ENCODE measurements at places on chromosomes 12 and 14.

- DNase-seq, result no peak
- no peak overlapping the region for H3K27ac ChIP-seq
- H3K4me3 ChIP-seq, result no peak overlapping the region
- no peaks in the 10 kb centered on the region for H3K4me1 ChIP-seq
- no peaks in the 10 kb centered on the region for H3K27me3 ChIP-seq
Measured at GRCh38 chr14:39307815-39308214, 74.1 kb downstream of the MIA2 start.

GRCh38 chr14:82009076-82009475 is 475.4 kb upstream of the SEL1L start:
- no peak for DNase-seq
- H3K4me3 ChIP-seq, result no peak overlapping the region
- no peaks in the 10 kb centered on the region for H3K36me3 ChIP-seq
- H3K27ac ChIP-seq, result no peak overlapping the region
- no peaks in the 10 kb centered on the region for H3K4me1 ChIP-seq
- no peaks in the 10 kb centered on the region for H3K27me3 ChIP-seq

DNA sequence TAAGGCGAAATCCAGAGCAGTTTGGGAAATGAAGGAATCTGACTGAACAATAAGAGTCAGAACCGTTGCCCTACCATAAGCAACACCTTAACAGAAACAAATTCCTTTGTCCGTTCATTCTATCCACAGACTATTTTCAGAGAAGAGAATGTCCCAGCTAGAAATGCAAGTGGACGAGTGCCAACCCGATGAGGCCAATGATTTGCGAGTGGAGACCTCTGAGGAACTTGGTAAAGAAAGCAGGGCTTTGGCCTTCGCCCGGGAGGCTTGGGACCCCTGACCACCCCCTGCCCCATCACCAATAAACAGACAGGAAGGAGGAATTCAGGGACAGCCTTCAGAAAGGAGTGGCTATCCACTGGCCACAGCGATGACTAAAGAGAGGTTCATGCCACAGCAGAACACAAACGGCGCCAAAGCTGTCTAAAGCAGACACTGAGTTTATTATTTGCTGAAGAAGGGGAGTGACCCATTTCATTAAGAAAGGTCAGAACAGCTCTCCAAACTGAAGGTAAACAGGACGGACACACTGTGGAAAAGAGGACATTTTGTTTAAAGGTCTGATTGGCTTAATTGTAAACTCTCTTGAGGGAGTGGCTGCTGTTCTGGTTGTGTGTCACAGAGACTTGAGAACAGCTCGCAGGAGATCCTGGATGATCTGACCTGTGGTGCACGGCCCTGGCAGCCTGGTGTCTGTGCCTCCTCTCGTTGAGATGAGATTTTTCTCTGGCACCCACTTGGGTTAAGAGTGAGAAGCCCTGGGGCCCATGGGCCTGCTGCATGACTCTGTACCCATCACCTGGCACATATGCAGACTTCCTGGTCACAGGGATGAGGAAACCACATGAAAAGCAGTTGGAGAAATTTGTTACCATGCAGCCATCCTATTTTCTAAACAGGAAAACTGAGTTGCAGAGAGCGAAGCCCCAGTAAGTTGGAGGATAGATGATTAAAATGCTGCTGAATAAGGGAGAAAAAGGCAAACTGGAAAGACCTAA is 142.0 kb upstream of the PZP start:
- no peaks in the 10 kb centered on the region for H3K4me1 ChIP-seq
- DNase-seq, result no peak
- H3K27ac ChIP-seq, result no peak overlapping the region
- no peak overlapping the region for H3K4me3 ChIP-seq
- H3K36me3 ChIP-seq, result no peaks in the 10 kb centered on the region

DNA sequence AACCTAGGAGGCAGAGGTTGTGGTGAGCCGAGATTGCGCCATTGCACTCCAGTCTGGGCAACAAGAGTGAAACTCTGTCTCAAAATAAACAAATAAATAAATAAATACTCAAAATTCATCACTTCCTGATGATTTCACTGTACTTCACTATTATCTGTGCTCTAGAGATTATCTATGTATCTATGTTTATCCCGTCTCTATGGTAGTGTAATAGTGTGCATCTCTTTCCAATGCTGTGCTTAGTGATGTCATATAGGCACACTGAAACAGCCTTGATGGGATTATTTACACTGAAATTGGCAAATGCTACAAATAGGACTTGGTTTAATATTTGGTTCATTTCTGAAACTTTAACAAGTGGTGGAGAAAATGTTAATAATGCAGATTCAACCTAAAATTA is 6.5 kb downstream of the CAPS2 start:
- DNase-seq, result no peak
- H3K27me3 ChIP-seq, result no peaks in the 10 kb centered on the region
- H3K4me1 ChIP-seq, result no peaks in the 10 kb centered on the region
- no peak overlapping the region for H3K4me3 ChIP-seq
- no peaks in the 10 kb centered on the region for H3K36me3 ChIP-seq
- H3K27ac ChIP-seq, result no peak overlapping the region

DNA sequence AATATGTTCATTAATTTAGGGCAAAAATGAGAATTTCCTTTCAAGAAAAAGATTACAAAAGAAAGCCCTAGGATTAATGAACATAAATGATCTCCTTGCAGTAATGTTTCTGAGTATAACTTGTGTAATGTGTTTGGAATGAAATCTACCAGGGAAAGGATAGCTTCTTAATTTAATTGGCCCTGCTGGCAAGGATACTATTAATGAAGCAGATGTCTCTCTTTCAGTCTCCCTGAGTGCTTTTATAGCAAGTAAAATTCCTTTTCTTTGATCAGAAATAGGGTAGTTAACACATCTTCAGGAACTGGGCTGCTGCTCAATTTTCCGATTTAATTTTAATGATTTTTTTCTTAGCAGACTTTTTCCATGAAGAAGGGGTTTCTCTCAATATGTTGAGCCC is 379.4 kb upstream of the PDE3A start:
- DNase-seq, result no peak
- no peaks in the 10 kb centered on the region for H3K36me3 ChIP-seq
- H3K27me3 ChIP-seq, result no peaks in the 10 kb centered on the region

GRCh38 chr12:127487031-127487430 is 779.9 kb upstream of the TMEM132C start:
- no peak for DNase-seq
- no peaks in the 10 kb centered on the region for H3K36me3 ChIP-seq
- H3K27me3 ChIP-seq, result no peaks in the 10 kb centered on the region
- no peaks in the 10 kb centered on the region for H3K4me1 ChIP-seq
- no peak overlapping the region for H3K27ac ChIP-seq

Measured in lung (tissue), 17 donors.